ENCODE measurements at places on chromosomes 12 and 14.

- DNase-seq = no peak
Observed at GRCh38 chr14:67514203-67514607, 18.9 kb upstream of the PLEKHH1 start.

GRCh38 chr14:105685003-105685402 lies 158.6 kb downstream of the TMEM121 start:
- DNase-seq = no peak

- peak; percentile 1 for DNase-seq
Observed at GRCh38 chr14:91778217-91778616, 46.3 kb upstream of the CATSPERB start.

DNA sequence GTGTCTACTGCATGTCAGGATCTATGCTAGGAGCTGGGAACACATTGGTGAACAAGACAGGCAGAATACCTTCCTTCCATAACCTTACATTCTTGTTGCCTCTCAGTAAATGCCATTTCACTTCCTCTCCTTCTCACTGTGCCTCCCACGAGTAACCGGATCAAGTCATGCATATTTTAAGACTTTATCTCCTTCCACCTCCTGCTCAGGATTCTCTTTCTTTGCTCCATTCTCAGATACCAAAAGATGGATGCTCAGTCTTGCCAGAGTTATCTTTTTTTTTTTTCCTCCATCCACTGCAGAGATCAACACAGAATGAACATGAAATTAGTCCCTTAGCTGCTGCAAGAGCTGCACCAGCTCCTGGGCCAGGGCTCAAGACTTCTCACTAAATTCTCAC lies 20.0 kb upstream of the APPL2 start:
- peak; percentile 34 for DNase-seq

DNA sequence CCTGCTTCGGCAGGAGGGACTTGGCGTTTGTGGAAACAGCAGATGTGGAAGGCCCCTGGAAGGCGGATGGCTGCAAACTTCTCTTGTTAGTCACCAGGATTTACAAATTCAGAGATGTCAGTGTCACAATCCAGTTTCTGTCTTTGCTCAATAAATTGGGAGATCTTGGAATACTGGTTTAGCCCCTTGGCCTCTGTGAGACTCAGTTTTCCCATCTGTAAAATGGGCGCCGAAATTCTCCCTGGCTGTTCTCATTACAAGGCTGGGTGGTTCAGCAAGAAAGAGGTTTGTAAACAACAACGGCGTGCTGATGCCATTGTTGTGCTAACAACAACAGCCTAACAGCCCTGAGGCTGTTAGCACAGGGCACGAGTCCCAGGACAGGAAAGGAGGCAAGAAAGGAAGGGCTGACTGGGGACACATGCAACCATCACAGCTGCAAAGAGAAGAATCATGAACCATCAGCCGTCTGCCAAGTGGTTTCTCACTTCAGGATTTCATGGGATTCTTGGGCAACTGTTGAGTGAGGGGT lies 127.5 kb downstream of the AACS start:
- no peak for DNase-seq

DNA sequence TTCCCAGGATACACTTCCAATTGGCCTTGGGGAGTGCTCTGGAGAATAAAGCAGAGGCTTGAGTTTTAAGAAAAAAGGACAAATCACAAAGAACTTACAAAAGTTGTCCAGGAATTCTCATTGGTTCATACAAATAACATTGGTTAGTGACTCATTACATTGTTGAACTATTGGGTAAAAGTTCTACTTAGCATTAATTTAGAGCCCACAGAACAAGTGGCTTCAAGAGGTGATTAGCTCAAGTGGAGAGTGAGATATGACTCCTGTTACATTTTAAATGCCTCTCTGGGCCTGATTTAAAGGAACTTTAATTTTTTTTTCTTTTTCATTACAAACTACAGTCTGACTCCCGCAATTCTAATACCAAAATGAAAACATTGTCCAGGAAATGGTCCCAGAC lies 72.9 kb downstream of the ASCL4 start:
- DNase-seq = no peak

DNA sequence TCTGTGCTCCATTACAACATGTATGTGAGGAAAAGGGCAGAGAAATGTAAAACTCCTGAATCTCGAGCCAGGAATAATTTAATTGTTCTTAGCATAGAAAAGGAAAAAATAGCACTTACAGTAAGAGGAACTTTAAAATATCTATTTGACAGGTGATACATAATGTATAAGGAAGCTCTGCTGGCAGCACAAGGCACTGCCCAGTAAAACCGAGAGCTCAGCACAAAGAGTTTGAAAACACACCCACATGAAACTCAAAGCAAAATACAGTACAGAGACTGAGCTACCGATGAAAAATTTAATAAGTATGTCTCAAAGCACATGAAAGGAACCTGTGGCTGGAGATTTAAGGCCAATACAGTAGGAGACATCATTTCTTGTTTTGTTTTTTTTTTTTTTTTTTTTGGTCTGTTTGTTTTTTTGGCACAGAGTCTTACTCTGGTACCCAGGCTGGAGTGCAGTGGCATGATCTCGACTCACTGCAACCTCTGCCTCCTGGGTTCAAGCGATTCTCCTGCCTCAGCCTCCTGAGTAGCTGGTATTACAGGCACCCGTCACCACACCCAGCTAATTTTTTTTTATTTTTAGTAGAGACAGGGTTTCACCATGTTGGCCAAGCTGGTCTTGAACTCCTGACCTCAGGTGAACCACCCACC lies 19.2 kb downstream of the CLIP1 start:
- no peak for DNase-seq

- DNase-seq = no peak
Observed at GRCh38 chr12:4483885-4484823, 38.5 kb upstream of the FGF6 start.

DNA sequence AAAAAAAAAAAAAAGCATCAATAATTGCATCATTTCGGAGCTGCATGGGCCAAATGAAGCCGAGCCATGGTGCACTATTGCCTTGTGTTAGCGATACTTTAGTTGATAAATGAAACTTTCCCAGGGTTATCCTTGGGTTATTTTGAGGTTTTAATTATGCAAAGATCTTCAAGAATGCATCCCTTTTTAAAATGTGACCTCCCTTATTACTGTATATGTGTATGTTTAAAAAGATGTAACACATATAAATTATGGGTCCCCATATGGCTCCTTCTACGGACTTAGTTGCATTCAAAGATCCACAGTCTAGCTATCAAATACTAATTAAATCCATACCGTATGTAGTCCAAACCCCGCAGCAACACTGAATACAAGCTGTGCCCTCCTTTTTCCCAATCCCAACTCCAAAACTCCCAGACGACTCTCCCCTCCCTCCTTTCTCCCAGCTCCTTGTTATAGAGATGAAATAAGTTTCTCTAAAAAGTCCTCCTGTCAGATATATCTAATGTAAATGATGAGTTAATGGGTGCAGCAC lies 129.3 kb upstream of the MAP1LC3B2 start:
- no peak for DNase-seq

DNA sequence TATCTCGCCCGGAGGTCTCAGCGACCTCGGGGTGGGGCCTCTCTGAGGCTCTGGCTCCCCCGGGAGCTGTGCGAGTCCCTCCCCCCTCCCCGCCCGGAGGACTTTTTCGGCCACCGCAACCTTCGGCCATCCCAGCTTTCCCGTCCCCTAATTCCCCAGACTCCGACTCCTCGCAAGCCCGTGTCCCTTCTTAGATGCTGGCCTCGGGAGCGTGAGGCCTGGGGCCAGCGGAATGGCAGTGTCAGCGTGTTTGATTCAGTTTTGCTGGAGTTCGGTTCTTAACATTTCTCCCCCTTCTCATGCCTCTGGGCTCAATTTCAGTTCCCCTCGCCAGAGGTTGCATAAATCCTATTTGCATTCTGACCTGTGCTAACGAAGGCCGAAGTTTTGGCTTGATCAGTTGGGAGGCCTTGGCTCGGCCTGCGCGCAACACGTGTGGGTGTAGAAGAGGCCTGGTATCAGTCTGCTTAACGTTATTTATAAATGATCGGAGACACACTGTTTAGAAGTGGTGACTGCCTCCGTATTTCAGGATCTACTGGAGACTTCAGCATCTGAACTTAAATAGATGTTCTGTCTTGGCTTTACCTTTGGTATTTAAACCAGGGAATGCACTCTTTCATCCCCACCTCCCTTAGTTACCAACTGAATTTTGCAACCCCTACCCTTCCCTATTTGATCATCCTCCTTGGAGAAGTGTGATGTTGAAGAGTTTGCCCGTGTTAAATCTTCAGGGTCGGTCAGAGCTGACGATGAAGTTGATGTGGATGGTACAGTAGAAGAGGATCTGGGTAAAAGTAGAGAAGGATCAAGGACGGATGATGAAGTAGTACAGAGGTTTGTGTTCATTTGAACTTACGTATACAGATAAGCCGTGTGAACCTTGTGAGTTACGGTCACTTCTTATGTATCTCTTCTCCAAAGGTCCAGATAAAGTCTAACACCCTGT lies 851 bp downstream of the HSP90B1 start:
- DNase-seq = peak; percentile 30

DNA sequence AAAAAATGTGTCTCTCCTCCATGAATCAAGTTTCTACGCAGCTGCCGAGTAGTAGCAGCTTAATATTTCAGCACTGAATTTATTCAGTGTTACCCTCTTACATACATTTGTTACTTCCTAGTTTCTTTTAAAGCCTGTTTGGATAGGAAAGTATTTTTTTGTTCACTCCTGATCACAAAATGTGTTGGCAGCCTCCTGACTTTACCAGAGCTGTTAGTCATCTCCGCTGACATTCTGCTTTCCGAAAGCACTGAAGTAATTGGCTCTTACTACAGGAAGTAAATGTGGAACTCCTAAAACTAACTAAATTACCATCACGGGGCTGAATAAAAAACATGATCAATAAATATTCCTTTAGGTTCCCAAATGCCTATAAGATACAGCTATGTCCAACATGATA lies 225.5 kb downstream of the EPS8 start:
- DNase-seq = peak; percentile 68

DNA sequence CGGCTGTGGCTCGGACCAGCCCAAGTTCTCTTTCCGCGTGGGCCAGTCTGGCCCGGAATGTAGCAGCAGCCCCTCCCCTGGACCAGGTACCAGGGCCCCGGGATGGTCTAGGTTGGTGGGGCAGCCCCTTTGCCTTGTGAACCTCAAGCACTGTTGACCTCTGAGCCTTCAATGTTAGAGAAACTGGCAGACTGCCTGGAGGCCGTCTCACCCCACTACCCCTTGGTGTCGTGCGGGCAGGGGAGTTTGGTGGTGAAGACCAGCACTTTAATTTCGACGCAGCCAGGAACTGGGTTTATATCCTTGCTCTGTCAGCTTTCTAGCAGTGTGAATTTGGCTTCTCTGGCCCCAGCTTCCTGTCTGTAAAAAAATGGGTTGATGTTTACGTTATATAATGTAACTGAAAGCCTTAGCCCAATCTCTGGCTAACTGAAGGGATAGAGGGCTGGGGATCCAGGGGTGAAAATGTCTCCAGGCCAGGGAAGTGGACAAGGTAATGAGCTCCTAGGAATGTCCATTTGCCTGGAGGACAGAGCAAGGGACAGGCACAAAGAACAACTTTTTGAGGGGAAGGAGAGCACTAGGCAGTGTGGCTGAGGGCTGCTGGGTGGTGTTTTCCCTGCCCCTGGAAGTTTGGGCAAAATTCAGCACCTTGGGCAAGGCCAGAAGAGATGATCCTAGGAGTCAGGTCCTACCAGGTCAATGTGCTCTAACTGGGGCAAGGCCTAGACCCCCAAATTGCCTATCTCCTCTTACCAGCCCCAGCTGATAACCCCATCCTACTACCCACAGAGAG lies 11.4 kb downstream of the MCRS1 start:
- no peak for DNase-seq

GRCh38 chr14:24874514-24875202 lies 175.3 kb downstream of the STXBP6 start:
- DNase-seq = no peak

- DNase-seq = no peak
Observed at GRCh38 chr12:94686834-94687628, 36.7 kb upstream of the TMCC3 start.

DNA sequence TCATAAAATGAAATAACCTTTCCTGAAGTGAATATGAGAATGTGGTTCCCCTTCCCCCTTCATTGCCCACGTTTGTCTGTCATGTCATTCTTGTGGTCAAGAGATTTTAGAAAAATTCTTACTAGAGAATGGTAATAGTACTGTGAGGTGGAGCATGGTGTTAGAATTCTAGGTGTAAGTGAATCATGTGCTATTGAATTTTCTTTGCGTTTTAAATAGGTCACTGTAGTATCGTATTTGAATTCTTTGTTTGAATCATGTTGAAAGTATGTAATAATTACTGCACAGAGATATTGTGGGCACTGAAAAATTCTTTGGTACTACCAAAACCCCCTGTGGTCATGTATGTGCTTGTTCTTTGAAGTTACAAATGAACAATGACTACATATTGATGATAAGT lies 49.9 kb downstream of the FUT8 start:
- peak; percentile 60 for DNase-seq

DNA sequence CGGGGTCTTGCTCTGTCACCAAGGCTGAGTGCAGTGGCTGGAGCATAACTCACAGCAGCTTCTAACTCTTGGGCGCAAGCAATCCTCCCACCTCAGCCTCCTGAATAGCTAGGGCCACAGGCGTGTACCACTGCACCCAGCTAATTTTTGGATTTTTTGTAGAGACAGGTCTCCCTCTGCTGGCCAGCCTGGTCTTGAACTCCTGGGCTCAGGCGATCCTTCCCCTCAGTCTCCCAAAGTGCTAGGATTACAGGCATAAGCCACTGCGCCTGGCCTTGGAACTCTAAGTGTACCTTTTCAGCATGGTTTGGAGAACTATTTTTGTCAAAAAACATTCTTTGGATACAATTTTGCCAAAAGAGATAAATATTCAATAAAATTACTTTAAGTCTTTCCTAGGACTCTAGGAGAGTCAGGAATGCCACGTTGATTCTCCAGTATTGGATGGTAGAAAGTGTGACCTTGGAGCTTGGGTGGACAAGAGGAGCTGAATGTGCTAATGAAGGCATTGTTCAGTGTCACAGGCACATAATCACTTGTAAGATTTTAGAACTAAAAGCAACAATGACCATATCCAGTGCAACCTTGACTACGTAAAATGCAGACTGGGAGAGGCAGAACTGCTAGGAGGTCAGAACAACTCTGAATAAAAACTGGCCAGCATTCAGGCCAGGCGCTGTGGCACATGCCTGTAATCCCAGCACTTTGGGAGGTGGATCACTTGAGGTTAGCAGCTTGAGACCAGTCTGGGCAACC lies 2.8 kb downstream of the SRSF9 start:
- peak; percentile 45 for DNase-seq

GRCh38 chr12:109752117-109753053 lies 38.8 kb downstream of the FAM222A start:
- no peak for DNase-seq

- DNase-seq = no peak
Observed at GRCh38 chr12:52179396-52179973, 12.3 kb downstream of the KRT80 start.

GRCh38 chr12:118874698-118875548 lies 106.4 kb upstream of the SRRM4 start:
- DNase-seq = no peak

Measured in IMR-90 (cell line).